ENCODE measurements at places on chromosomes 13 and 19.
A peak's percentile ranks its signal among the peaks of the same experiment; 100 is the strongest.

GRCh38 chr13:94233401-94233800, 246.1 kb downstream of the DCT start:
- no peak for DNase-seq

- no peak for DNase-seq
These were observed 111.5 kb downstream of the TEX26 start for GRCh38 chr13:31043957-31044356.

GRCh38 chr19:21707065-21707464, 60.3 kb downstream of the ZNF100 start:
- DNase-seq = no peak

DNA sequence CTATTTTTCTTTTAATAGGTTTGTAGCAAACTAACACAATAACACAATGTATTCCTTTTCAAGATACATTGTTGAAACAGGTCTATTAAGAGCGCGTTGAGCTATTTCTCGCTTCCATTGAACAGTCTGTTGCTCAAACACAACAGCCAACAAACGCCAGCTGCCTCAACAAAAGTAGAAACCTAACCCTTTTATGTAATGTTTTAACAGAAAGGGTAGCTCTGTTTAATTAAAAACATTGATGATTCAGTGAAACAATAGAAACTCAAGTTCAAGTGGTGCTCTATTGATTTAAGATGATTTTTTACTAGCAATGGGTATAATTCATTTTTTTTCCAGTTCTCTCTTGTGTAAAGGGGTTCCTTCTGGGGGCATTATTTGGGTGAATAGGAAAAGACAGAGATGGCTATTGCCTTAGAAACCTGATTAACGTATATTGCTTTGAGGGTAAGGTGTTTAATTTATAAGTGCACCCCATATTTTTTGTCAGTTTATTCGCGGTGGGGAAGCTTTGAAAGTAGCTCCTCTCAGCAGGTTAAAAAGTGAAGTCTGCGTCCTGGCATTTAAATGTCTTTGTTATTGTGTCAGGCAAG, 14.9 kb downstream of the ZIC2 start:
- no peak for DNase-seq

GRCh38 chr13:82330499-82330898, 1551.8 kb downstream of the SLITRK1 start:
- DNase-seq = no peak

DNA sequence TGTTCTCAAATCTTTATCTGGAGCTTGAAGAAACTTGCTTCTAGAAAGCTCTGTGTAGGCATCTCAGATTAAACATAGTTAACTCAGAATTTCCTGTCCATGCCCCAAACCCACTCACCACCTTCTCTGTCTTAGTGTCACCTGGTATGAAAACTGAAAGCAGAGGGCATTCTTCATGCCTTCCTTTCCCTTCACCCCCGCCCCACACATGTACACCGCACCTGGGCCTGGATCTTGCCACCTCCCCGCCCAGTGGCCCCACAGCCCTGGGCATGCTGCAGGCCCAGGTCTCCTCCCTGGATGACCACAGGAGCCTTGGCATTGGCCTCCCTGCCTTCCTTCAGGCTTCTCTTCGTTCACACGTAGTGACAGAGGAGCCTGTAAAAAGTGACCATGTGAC, 15.8 kb downstream of the CFAP97D2 start:
- DNase-seq = no peak

GRCh38 chr19:10079031-10079453, 7.1 kb upstream of the SHFL start:
- DNase-seq = no peak

GRCh38 chr19:48509467-48510194, 2.0 kb downstream of the LMTK3 start:
- DNase-seq = no peak

DNA sequence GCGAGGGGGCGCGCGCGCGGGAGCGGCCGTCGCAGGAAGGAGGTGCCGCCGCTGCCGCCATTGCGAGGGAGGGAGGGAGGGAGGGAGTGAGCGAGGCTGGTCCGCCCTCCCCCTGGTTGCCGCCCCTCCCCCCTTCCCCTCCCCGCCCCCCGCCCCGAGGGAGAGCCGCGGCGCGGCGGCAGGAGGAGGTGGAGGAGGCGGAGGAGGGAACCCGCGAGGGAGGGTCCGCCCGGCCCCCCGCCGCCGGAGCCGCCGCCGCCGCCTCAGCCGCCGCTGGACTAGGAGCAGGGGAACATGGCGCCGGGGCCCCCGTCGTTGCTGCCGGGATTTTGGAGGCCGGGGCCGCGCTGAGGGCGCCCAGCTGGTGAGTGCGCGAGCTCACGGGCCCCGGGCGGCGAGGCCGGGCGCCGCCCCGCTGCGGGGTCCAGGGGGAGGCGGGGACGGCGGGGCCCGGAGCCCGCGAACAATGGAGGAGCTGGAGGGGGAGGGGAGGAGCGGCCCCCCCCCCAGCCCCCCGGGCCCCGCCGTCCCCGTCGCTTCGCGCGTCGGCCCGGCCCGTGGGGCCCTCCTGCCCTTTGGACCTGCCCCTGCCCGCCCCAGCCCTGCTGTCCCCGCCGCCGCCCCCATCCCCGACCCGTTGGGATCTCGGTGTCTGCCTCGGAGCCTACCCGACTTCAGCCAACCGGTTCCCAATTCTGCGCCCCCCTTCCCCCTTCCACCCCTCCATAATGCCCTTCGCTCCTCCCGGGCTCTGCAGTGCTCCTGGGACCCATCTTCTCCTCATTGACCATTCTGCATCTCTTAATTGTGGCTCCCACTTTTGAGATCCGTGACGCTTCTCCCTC, at the start of gene ARHGAP35:
Gene ARHGAP35, plus strand, starts transcription at position 152 of the 845 bp plus-strand sequence. CDS start 57,679 bp downstream, outside the sequence.
- DNase-seq = peak; percentile 85

DNA sequence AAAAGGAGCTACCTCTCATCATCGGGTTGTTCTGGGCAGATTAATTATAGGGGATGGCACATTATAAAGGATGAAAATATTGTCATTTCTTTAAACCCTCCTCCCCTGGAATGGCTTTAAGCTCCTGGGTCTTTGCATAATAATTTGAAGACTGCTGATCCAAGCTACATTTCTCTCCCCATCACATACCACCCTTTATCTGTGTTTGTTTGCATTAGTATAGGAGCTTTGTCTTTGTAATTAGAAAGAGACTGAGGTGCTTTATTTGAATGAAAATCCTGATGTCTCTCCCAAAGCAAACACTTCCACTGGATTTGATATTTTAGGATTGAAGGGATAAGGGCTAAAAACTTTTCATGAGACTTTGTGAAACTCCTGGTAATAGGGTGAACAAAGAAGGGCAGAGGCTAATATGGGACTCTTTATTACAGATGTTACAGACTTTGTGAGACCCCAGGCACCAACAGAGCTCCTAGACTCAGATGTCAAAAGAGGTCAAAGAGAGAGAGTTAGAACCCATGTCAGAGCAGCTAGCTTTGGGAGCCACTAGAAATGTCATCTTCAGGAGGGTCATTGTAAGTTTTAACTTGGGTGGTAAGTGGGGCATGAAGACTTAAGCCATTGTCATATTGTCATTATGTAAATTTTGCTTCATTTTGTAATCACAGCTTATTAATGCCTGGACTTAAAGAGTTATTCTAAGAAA, 75.3 kb upstream of the RXFP2 start:
- DNase-seq = no peak

DNA sequence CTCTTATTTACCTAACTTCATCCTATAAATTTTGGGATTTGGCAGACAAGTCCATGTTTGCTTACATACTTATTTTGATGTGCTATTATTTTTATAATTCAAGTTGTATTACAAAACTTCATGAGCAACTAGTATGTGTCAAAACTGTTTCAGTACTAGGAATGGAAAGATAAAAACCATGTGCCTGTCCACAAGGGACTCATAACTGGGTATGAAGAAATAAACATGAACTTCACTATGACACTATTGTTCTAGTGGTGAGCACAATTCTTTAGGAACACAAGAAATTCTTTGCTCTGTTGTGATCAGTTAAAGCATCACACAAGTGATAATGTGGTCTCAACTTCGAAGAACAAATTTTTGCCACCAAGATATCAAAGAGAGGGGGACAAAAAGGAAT, 97.5 kb upstream of the FBXL3 start:
- DNase-seq = no peak

DNA sequence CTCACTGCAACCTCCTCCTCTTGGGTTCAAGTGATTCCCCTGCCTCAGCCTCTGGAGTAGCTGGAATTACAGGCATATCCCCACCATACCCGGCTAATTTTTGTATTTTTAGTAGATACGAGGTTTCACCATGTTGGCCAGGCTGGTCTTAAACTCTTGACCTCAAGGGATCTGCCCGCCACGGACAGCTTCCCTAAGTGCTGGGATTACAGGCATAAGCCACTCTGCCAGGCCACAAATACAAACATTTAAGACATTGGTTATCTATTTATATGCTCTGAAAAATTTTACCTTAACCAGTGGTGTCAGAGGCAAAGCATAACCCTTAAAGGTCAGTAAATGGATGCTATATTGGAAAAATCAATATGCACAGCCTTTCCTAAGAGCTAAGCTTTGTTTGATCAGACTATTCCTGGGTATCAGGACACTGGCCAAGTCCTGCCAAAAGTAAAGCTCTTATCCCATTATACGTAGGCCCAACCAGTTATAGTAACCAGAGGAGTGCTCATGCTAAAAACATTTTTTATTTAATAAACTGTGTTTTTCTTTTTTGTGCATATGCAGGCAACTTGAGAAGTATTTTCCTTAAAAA, 56.4 kb upstream of the STARD13 start:
- DNase-seq = no peak

DNA sequence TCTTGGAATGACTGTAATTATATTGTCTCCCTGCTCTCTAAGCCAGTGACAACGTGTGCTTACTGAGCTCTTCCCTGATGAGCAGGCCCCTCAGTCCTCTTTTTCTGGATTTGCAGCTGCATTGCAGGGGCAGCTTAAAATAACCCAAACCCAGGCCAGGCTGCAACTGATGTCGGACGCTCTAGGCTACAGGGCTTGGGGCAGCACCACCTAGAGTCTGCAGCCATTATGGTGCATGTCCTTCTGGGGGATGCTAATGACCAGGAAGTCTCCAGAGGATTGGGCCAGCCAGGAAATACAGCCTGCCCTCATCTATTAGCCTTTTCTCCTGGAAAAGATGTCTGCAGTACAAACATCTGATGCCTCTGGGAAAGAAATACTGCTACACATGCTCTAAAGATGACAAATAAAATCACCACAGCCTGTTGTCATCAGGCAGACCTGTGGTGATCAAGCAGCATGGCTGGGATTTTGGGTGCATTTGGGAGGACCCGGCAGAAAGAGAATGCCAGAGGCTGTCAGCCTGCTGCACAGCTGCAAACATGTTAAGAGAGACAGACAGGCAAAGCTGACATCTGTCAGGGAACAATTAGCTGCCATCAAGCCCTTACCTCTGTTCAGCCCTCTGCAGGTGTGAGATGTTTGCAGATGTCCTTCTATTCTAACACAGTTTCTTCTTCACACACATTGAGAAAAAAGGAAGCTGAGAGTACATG, 51.8 kb downstream of the CCDC70 start:
- no peak for DNase-seq

DNA sequence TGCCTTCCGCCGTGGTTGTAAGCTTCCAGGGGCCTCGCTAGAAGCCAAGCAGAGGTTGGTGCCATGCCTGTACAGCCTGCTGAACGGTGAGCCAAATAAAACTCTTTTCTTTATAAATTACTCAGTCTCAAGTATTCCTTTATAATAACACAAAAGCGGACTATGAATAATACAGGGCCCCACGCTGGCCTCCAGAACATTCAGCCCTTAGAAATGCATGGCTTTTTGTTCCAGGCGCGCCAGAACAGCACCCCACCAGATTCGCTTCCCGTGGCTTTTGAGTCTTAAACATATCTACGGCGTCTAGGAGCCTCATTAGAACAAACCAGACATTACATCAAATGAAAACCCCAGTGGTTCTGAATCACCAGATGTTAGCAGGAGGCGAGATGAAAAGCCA, 75.1 kb downstream of the SLC15A1 start:
- no peak for DNase-seq

All from GM12892 (cell line).